Omental fat pad (tissue), 4 donors: ENCODE measurements at places on chromosomes 7 and 10.

DNA sequence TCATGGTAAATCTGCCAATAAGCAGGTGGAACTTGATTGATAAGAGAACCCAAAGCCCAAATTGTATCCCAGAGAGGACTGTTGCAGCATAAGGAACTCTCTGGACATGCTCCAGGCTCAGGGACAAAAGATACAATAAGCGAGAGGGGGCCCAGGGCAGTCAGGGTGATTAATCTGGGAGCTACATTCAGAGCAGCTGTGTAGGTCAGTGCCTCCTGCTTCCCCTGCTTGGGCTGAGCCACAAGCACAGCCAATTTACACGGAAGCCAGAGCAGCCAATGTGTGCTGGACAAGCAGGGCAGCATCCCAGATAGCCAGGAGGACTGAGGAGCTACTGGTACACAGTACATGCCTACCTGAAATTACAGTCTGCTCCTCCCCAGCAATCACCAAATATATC, 24.2 kb downstream of the MYPN start:
- no peak for DNase-seq

DNA sequence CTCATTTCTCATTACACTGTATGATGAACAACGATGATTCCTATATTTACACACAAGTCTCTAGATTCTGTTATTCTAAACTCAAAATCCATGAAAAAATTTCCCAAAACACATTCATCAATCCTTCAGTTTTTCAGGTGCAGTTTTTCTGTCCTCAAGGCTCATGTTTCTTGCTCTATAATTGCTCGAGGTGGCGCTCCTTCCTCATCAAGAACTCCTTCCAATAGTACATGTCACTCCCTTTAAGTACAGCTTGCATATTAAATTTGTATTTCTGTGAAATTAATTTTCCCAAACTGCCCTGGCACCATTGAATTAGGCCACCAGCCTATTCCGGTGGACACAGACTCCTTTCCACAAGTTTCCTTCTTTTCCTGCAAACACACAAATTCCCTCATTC, 188.7 kb upstream of the MINDY3 start:
- DNase-seq: no peak

- no peak for DNase-seq
Observed at GRCh38 chr7:96546426-96546825, 163.2 kb downstream of the SEM1 start.

DNA sequence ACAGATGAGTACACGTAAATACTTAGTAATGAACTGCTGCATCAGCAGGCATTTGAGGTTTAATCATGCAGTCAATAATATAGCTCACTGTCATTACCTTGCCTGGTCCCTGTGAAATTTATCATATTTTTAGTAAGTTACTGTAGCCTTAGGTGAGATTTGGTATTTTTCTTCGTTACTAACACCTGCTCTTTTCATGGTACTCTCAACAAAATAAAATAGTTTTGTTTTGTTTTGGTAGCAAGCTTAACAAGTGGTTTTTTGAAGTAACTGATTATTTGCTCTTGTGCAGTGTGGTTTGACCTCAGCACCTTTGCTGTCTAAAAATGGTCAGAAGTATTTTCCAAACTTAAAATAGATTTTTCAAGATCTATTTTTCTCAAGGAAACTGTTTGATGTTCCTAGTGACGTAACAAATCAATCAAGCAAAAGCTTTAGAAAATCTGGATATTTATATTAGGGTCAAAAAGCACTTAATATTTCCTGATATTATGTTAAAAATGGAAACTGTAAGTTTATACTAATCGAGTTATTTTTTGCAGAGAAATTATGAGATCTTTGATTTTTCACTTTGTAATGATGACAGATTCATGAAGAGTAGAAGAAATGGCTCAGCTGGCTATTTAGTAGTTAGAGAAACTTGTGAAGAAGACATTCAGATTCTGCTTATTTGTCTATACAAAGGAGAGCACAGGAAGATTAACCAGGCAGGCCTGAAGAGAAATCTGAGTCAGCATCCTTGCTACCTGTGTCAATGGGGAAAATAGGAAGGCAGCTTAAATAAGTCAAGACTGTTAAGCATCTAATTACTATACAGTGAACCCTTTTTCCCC, 21.0 kb upstream of the RPA3 start:
- no peak for DNase-seq

- no peak for DNase-seq
Observed at GRCh38 chr7:116998567-116999175, 45.4 kb downstream of the ST7 start.

- no peak for DNase-seq
Observed at GRCh38 chr10:132194726-132195125, 8.0 kb downstream of the DPYSL4 start.

DNA sequence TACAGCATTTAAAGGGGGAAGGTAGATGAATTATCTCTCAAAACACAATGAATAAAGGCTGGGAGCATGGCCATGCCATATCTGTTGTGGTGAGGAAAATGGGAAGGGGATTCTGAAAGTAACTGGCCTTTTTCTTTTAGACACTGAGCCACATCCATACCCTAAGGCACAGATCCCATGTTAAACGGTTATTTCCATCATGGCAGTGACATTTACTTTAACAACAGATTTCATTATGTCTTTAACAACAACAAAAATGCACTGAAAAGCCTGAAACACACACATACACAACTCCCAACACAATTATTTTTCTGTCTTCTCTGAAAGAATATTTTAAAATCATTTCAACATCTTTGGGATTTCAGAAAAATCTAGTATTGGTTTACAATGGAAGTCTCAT, 176.1 kb upstream of the FZD1 start:
- DNase-seq: no peak

- DNase-seq: no peak
Observed at GRCh38 chr7:112135815-112136214, 70.4 kb downstream of the DOCK4 start.

DNA sequence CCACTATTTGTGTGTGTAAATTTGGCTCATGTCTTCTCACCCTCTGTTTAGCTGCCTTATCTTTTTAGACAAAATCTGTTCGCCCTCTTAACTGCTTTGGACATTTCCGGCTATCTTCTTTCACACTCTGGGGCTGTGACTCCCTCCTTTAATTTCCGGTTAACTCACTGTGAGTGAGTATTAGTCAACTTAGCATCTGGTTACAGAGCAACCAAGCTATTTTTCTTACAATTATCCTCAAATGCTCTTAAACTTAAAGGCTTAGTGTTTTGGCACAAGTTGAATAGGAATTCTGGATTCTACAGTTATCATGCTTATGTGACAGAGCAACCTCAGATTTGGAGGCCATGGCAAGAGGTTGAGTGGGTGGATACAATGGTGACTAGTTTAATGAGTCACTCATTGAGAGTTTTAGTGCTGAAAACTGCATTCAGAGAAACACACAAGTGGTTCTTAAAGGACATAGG, 177.6 kb upstream of the SEMA3A start:
- DNase-seq: no peak

DNA sequence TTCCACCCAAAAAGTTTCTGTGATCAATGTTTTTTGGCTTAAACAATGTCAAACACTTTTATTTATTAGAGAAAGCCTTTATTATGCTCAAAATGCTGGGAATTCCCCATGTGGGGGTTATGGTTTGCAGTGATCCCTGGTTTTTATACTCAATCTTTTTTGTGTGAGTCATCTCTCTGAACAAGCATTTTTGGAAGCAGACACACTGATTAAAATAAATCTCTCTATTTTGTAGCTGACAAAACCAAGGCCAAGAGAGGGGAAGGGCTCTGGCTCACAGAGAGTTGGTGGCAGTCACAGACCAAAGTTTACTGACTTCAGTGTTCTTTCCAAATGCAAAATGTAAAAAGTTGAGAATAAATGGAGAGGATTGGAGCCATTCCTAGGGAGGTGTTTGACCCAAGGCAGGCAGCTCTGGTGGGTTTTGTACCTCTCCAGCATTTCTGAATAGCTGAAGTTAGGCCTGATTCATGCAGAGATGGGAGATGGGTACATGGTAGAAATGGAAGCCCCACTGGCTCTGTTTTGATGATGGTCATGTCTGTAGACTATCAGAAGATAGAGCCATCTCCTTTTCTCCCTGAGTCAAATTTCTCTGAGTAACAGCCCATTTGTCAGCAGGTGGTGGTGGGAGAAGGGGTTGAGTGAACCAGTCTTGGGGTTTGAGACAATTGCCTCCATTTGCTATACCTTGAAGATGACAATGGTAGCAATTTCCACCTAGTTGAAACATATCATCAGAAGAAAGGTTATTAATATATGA, 45.4 kb upstream of the NAMPT start:
- DNase-seq: no peak

GRCh38 chr10:49173201-49173772, 14.9 kb downstream of the TMEM273 start:
- no peak for DNase-seq

GRCh38 chr10:76436401-76436811, 1005.0 kb downstream of the LRMDA start:
- no peak for DNase-seq

GRCh38 chr7:133911724-133912123, 215.4 kb upstream of the LRGUK start:
- DNase-seq: no peak

- DNase-seq: no peak
Observed at GRCh38 chr7:102916881-102917280, 4.1 kb downstream of the LRRC17 start.

DNA sequence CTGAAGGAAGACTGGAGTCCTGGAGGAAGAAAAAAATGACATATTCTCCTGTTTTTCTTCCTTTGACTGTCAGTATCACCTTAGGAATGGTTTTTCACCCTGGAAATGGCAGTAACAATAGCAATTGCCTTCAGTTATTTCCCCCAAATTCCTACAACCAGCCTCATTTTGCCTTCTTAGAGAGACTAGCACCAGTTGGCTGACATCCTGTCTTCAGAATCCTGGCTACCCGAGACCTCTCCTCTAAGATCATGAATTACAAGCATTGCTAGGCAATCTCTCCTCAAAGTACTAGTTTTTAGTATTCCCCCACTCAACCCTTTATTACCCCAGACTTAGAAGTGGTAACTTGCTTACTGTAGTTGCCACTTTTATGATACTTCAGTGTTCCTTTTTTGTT, 53.4 kb downstream of the TAS2R16 start:
- DNase-seq: no peak

GRCh38 chr10:132136689-132137088, 50.1 kb upstream of the DPYSL4 start:
- DNase-seq: no peak

- no peak for DNase-seq
Observed at GRCh38 chr10:129589546-129589945, 122.5 kb downstream of the MGMT start.

- no peak for DNase-seq
Observed at GRCh38 chr7:2821161-2821841, 22.8 kb downstream of the GNA12 start.

GRCh38 chr7:106792233-106792926, 72.7 kb upstream of the PIK3CG start:
- no peak for DNase-seq

GRCh38 chr7:139487366-139488080, 4.0 kb upstream of the KLRG2 start:
- DNase-seq: no peak

GRCh38 chr10:119654540-119654939, 3.4 kb downstream of the BAG3 start:
- no peak for DNase-seq

DNA sequence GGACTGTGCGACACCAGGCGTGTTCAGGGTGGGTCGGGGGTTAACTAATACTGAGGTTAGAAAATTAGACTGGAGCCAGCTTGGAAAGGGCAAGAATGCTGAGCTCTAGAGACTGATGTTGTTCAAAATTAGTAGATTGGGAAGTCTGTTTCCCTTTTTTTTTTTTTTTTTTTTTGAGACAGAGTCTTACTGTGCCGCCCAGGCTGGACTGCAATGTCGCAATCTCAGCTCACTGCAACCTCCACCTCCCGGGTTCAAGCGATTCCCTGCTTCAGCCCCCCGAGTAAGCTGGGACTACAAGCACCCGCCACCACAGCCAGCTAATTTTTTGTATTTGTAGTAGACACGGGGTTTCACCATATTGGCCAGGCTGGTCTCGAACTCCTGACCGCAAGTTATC, 2.7 kb upstream of the CPVL start:
- DNase-seq: no peak

- DNase-seq: no peak
Observed at GRCh38 chr7:116715077-116715476, 43.1 kb downstream of the MET start.

GRCh38 chr10:77313066-77313750, 324.4 kb downstream of the KCNMA1 start:
- no peak for DNase-seq

GRCh38 chr10:68598978-68599770, 39.0 kb downstream of the TET1 start:
- DNase-seq: no peak

DNA sequence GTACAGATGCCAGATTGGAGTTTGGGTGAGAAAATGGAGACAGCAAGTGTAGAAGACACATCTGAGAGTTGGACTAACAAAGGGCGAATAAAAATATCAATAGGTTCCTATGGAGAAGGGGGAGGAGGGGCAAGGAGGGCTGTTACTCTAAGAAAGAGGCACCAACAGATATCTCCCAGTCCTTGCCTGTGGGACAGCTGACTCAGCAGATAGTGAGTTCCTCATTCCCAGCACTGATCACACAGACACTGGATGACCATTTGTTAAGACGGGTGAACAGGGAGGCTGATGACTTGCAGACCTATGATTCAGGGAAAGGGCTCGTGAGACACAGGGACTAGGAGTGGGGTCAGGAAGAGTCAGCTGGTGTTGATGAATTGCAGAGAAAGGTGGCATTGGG, 5.7 kb upstream of the PRR15 start:
- no peak for DNase-seq

GRCh38 chr10:28930514-28931495, 253.5 kb downstream of the BAMBI start:
- DNase-seq: no peak

- DNase-seq: no peak
Observed at GRCh38 chr7:29468196-29468595, 95.4 kb upstream of the PRR15 start.

GRCh38 chr7:42414028-42414427, 177.0 kb upstream of the GLI3 start:
- DNase-seq: no peak

GRCh38 chr7:38681882-38682281, 50.7 kb upstream of the AMPH start:
- DNase-seq: no peak

DNA sequence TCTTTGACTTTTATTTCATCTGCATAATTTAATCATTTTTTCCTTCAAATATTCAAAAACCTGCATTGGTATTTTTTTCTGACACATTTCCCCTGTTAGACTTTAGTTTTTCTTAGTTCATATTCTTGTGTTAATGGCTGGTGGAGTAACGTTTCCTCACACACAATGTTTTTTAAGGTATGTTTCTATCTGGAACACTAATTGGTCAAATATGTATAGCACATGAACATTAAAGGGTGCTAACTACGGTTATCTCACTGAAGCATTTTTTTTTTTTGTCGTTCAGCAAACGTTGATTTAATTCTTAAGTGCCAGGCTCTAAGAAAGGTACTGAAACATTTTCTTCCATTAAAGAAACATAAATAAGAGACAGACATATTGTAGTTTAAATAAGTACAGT, 87.7 kb downstream of the PTPRZ1 start:
- DNase-seq: no peak

- no peak for DNase-seq
Observed at GRCh38 chr10:49593564-49593875, 16.6 kb upstream of the SLC18A3 start.

GRCh38 chr10:52855546-52856325, 83.2 kb upstream of the MBL2 start:
- DNase-seq: no peak
